ENCODE measurements at places on chromosomes 7 and 10.
A peak's percentile ranks its signal among the peaks of the same experiment; 100 is the strongest.

DNA sequence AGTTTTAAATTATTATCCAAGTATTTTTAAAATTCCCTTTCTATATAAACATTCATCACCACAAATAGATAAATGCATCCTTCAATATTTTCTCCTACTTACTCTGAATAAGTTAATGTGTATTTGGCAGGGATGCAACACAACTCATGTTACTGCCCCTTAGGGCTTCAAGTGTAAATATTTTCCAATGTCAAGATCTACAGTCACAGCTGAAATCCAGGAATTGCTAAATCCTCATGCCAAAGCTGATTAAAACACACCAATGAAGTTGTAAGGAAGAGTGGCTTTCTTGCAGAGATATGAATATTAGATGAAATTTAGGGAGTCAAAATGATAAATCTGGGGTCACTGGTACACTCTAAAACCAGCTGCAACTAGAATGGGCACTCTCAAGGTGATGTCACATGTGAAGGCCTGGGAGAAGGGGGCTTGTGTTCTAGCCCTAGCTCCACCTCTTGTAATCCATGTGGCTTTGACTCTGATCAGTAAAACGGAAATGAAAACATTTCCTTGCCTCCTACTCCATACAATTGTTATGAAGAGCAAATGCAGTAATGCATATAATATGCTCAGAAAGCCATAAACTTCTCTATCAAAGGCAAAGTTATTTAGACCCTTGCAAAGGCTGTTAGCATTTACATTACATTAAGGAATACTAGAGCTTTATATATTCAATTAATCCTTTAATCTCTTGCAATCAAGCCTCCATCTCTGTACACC is 228.1 kb upstream of the NFE2L3 start:
- no peak for DNase-seq

GRCh38 chr7:144391823-144392255 is 11.7 kb downstream of the NOBOX start:
- no peak for DNase-seq

GRCh38 chr10:13681960-13682359 is 95.2 kb downstream of the PRPF18 start:
- no peak for DNase-seq

DNA sequence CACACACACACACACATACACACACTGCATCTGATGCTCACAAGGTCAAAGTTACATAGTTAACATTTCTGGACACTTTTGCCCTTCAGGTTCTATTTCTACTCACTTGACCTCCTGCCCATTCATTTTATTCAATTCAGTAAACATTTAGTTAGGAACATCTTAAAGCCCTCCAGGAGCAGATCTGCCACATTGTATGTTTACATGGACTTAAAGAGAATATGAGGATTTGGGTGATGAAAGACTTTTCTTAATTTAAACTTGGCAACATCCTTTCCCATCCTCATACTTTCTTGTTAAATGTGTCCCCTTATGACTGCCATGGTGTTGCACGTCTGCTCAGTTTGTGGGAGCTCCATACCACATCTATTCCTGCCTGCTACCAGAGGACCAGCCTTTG is 322.8 kb upstream of the BMPER start:
- DNase-seq, result no peak

GRCh38 chr10:52170776-52171175 is 143.3 kb upstream of the DKK1 start:
- DNase-seq, result no peak

- DNase-seq, result peak; percentile 42
These were observed 918 bp downstream of the CALHM2 start for GRCh38 chr10:103451091-103451813.

- no peak for DNase-seq
These were observed 2.6 kb downstream of the FAM241B start for GRCh38 chr10:69632516-69633199.

DNA sequence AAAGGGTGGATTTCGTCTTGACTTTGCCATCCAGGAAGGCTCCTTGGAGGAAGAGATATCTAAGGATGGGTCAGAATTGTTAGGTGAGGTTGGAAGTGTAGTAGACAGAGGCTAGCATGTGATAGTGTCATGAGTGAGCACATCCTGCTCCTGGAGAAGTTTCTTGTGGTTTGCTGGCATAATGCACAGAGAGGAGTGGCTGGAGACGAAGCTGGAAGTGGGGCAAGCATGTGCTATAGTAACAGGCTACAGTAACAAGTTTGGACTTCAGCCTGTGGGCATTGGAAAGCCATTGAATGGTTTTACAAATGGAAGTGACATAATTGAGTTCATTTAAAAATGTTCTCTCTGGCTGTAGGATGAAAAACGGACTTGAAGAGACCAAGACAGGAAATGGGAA is 175.6 kb upstream of the VWC2 start:
- no peak for DNase-seq

DNA sequence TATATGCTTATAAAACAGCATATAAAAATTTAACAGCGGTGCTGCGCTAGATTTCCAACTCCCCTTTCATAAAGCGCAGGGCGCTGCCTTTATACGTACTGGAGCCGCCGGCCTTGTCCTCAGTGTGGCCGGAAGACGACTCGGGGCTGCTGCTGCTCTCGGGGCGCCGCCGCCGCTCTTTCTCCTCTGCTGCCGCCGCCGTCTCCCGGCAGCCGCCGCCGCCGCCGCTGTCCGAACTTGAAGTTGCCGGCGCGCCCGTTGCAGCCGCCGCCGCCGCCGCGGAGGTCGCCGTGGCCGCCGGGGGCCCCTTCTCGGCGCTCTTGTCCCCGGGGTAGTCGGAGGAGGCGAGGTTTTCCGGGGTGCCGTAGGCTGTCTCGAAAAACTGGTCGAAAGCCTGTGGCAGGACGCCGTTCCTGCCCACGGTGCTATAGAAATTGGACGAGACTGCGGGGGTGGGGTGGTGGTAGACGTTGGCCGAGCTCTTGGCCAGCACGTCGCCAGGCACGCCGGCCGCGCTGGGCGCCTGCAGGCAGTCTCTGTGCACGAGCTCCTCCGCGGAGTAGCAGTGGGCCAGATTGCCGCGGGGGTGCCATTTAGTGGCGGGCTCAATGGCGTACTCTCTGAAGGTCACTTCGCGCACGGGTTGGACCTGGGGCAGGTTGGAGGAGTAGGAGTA is 557 bp downstream of the HOXA11 start:
- DNase-seq, result no peak

DNA sequence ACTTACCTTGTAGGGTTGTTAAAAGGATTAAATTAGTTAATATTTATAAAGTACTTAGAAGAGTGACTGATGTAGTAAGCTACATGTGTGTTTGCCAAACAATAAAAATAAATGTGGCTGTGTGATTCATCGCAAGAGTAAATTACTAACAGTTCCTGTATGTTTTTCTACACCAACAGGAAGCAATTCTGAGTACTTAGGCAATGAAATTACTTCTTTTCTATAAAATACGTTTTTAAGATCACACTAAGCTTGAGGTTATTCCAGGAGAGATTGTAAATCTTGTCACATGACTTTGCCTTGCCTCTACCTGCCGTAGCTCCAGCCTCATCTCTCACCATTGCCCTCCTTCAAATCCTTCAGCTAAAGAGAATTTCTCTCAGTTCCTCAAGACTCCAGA is 18.1 kb upstream of the GSTK1 start:
- DNase-seq, result no peak

- DNase-seq, result no peak
These were observed 758 bp downstream of the DPCD start for GRCh38 chr10:101588879-101589278.

- DNase-seq, result no peak
These were observed 82.2 kb downstream of the NOD1 start for GRCh38 chr7:30396389-30396788.

- DNase-seq, result no peak
These were observed at the start of gene ITIH5 for GRCh38 chr10:7666253-7667023. TSS of gene ITIH5 (minus strand) at chr10:7666966. CDS start at chr10:7666892, 74 bp downstream.

- DNase-seq, result no peak
These were observed 170.9 kb downstream of the RAMP3 start for GRCh38 chr7:45328403-45328981.

GRCh38 chr7:51817694-51818225 is 501.2 kb upstream of the COBL start:
- DNase-seq, result no peak

DNA sequence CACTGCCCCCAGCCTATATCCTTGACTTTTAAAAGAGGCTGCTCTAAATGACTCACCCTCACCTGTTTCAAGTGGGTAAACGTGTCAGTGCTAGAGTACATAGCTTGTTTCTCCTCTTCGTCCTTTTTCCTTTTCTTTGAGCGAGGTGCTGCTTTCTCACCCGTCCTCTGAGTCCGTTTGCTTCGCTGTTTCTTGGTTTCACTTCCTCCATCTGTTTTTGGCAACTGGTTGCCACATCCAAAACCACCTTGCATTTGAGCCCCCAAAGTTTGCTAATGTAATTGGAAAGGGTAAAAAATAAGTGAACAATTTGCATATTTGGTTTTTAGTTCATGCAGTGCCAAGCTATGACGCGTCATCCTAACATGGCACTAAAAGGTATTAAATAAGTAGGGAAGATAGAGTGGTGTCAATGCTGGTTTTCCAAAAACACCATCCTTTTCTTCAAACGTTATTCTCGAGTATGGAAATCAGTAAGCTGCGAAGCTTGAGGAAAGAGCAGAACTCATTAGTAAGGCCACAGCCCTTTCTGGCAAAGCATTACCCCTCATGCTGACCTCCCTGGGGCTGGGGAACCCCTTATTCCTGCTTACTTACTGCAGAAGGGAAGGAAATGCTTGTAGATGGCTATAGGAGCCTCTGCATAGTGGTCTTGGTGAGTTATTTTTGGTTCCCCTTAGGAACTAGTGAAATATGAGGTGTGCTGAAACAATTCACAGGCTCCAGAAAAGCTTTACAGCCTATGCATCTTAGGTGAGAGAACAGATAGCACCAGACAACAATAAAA is 133.5 kb downstream of the GALNT11 start:
- no peak for DNase-seq

DNA sequence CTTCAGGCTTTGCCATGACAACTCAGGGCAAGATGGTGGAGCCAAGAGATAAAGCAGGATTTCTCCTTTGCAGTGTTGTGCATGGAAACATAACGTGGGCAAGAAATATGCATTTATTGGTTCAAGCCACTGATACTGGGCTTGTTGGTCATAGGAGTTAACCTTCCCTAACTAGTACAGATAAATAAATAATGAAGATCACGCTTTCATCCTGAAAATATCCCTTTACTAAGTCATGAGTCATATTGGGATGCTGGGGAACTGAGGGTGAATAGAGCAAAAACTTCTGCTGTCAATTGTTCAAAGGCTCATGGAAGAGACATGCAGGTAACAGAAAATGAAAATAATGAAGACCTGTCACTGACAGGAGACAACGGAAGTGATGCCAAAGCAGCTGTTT is 55.5 kb downstream of the TES start:
- DNase-seq, result no peak

- DNase-seq, result no peak
These were observed 52.5 kb upstream of the USP6NL start for GRCh38 chr10:11663763-11664555.

DNA sequence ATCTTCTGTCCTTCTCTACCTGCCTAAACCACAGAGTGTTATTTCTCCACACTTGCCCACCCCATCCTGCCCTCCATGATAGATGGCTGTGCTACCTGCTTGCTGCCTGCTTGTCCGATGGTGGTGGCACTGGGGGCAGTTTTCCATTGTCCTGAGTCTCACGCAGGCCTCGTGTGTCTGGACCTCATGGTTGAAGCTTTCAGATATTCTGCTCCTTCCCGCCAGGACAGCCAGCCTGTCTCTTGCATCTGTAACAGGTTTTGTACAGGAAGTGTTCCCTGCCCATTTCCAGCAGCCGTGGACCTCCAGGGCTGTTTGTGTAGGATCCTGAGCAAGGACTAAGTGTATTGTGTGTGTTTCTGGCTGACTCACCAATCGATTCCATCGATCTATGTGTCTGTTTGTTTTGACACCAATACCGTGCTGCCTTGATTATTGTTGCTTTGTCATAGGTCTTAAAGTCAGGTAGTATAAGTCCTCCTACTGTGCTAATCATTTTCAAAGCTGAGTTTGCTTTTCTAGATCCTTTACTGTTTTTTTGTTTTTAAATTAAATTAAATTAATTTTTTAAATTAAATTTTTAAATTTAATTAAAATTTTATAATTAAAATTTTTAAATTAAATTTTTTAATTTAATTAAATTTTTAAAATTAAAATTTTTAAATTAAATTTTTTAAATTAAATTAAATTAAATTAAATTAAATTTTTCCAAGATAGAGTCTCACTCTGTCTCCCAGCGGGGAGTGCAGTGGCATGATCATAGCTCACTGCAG is 8.5 kb downstream of the IL15RA start:
- no peak for DNase-seq

DNA sequence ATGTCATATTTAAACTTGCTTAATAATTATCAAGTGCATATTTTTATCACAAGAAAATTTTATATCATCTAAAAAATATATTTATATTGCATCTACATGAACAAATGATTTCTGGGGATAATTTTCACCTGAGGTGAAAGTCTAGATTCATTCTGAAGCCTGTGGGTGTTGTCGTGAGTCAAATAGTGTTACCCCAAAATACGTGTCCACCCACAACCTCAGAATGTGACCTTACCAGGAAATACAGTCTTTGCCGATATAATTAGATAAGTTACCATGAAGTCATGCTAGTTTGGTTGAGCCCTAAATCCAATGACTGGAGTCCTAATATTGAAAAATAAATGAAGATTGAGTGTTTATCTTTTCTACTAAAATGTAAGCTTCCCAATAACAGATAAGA is 203.0 kb upstream of the MDFIC start:
- DNase-seq, result no peak

GRCh38 chr10:132904814-132905649 is 37.3 kb downstream of the CFAP46 start:
- DNase-seq, result no peak

DNA sequence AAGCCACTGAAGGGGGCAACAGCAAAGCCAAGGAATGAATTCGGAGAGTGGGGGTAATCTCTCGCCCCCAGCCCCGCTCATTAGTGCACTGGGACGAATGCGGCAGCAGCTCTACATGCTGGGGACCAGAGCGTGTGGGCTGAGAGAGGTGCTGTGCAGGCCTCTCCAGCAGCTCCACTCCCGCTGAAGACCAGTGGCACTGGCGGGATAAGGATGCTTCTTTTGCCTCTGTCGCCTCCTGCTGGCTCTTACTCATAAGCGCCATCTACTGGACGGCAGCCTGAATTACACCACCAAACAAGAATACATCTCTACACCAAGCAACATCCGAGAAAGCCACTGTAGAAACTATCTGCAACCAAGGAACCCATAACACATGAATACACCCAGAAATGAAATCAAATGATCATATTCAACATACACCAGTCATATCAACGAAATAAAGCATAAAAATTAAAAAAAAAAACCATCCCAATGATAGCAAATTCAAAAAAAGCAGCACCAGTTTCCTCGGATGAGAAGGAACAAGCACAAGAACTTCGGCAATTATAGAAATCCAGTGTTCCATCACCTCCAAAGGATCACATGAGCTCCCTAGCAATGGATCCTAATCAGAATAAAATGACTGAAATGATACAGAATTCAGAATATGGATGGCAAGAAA is 79.0 kb upstream of the TMEM168 start:
- DNase-seq, result peak; percentile 57
